ENCODE measurements at places on chromosomes 16 and 17.

DNA sequence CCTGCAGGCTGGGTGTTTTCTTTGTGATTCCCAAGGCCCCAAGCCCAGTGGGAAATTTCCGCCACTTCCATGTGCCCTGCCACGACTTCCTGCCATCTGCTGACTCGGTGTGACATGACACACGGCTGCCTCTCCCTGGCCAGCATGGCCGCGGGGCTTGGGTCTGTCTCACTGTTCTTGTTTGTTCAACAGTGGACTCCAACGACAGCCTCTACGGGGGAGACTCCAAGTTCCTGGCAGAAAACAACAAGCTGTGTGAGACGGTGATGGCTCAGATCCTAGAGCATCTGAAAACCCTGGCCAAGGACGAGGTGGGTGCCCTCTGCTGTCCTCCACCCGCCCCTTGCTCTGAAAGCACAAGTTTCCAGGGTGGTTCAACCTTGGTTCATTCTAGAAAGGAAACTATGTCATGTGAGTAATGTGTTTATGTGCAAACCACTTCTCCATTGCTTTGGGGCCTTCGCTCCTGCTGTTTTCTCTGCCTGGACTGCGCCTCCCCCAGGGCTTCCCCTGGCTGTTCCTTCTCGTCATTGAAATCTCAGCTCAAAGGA, 26.8 kb downstream of the KNOP1 start:
- DNase-seq = peak; percentile 27

GRCh38 chr16:55552621-55553020, 13.9 kb upstream of the CAPNS2 start:
- DNase-seq = no peak

DNA sequence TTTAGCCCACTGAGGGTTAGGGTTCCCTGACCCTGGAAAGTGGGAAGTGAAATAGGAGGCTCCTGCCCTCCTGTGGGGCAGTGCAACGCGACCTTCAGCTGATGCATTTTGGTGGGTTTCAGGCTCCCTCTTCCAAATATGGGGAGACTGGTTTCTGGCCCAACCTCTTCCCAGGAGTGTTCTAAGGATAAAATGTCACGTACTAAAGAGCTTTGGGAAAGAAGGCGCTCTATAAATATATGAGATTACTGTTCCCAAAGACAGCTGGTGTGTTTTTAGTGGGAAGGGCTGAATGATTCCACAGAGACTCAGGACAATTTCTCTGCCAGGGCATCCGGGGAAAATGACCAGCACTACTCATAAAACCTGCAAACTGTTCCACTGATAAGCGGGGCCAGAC, 9.8 kb downstream of the SLC35B1 start:
- no peak for DNase-seq

DNA sequence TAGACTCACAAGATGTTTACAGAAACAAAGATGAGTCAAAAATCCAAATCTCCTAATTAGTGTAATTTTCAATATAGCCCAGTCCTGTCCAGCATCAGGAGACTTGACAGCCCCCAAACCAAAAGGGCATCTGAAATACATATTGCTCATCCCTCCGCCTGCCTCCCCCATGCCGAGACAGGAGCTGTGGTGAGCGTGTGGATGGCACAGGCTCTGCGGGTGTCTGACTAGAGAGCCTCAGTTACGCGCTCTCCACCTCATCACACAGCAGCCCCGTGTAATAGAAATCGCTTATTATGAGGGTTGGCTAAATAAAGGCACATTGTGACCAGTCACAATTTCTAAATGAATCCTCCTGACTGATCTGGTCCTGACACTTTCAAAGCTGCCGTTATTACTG, 43.1 kb upstream of the CBLN1 start:
- no peak for DNase-seq

- DNase-seq = no peak
These were observed 45.1 kb downstream of the SOX9 start for GRCh38 chr17:72165867-72166439.

- DNase-seq = no peak
These were observed 16.9 kb downstream of the COX10 start for GRCh38 chr17:14086189-14086588.

DNA sequence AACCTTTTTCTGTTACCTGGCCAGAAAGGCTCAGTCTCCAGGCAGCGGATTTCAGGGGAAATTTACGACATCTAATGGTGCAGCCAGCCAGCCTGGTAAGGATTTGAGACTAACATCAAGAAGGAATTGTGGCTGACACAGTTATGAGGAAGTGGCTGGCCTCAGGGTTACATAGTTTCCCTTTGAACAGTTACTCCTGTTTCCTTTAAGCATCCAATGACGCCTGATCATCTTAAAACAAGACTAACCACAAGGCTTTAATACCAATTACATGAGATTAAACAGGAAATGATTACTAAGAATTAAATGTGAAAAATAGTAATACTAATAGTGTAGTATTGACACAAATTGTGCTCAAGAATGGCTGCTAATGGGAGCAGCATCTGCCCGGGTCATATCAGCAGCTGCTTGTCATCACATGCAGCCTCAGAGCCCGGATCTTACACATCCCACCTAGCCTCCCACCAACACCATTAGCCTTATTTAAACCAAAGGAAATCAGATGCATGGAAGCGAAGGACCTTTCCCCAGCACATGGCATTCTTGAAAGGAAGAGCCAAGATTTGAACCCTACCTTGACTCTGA, 431.8 kb downstream of the PMP22 start:
- no peak for DNase-seq

DNA sequence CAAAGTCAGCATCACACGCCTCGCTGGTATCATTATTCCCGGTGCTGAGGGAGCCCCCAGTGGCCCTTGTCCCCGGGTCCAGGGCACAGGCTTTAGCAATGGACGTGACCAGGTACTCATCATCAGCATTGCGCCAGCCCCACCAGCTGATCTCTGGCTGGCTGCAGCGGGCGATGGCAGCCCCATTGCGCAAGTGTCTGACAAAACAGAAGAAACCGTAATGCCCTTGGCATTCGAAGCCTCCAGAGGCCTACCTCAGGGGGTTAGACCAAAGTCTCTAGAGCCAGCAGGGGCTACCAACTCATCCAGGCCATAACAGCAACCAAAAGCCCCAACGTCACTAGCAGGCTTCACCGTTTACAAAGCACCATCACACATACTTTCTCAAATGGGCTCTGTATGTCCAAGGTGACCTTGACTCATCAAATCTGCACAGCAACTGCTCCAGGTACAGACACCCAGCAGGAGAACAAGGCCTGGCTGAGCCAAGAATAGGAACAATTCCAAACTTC, 7.3 kb downstream of the MTMR4 start:
- DNase-seq = no peak

DNA sequence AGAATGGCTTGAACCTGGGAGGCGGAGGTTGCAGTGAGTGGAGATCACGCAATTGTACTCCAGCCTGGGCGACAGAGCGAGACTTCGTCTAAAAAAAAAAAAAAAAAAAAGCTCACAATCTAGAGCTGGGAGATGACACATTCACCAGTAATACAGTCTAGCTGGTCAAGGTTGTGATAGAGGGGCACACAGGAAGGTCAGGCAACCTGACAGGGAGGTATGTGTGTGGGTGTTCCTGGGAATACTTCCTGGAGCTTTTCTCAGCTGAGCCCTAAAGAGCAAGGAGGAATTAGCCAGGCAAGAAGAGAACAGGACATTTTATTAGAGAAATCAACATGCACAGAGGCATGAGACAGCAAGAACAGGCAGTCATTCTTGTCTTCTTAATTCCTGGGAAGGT, 216.7 kb downstream of the SHISA9 start:
- DNase-seq = no peak

DNA sequence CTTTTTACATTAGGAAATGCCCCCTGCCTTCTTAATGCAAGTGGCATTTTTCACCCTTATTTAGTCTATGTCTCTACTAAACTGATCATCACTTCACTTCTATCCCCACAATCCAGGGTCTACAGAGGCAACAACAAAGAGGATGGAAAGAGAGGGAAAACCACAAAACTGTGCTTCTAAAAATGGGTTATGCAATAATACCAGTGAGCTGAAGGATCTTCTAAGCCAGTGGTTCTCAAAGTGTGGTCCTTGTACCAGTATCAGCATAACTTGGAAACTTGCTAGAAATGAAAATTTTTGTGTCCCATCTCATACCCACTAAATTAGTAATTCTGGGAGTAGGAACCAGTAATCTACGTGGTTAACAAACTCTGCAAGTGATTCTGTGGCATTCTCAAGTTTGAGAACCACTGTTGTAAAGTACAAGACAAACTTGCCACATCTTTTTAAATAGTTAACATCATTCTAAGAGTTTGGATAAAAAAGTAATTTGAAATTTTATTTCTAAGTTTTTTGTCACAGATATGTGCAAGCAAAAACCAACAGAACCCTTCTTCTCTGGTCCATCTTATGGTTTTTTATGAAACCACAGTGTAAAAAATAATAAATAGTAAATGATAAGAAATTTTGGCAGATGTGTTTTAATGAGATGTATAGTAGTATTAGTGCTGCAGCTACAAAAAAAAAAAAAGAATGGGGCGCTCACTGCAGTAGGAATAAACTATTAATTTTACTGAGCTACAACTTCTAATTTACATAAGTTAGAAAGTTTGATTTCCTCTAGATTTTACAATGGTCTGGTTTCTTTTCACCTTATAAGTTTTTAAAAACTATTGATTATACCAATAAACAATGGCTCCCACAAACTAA, 16.2 kb downstream of the CDC27 start:
- no peak for DNase-seq

- no peak for DNase-seq
These were observed 4.1 kb downstream of the CD2BP2 start for GRCh38 chr16:30351001-30351441.

- DNase-seq = no peak
These were observed 7.0 kb upstream of the TMIGD1 start for GRCh38 chr17:30340801-30341356.

DNA sequence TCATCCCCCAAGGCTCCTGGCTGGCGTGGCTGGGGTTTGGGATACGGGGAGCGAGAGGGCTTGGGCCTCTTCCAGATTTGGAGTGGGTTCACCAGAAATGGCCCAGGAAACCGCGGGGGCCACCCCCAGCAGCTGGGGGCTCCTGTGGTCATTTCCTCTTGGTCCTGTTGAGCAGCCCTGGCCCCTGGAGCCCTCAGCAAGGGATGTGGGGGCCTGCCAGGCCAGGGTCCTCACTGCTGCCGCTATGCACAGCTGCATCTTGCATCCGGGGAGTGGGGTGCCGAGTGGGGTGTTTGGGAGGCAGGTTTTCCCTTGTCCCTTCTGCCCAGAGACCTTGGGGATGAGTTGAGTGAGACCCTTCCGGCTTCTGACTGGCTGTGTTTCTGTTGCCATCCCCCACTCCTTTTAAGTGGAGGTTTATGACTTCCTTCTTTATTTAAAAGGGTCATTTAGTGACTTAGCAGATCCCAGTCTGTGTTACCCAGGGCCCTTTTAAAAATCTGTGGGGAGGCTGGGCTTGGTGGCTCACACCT, 319.8 kb downstream of the SEC14L1 start:
- no peak for DNase-seq

- DNase-seq = no peak
These were observed 35.9 kb downstream of the TBX4 start for GRCh38 chr17:61487989-61488595.

- DNase-seq = no peak
These were observed 191.1 kb downstream of the ZFHX3 start for GRCh38 chr16:72856797-72857196.

- DNase-seq = no peak
These were observed 10.3 kb upstream of the CORO1A start for GRCh38 chr16:30173054-30173453.

- DNase-seq = no peak
These were observed 18.9 kb downstream of the MMP15 start for GRCh38 chr16:58044266-58045019.

- DNase-seq = no peak
These were observed 90.4 kb upstream of the PLEKHM1 start for GRCh38 chr17:45580924-45581323.

DNA sequence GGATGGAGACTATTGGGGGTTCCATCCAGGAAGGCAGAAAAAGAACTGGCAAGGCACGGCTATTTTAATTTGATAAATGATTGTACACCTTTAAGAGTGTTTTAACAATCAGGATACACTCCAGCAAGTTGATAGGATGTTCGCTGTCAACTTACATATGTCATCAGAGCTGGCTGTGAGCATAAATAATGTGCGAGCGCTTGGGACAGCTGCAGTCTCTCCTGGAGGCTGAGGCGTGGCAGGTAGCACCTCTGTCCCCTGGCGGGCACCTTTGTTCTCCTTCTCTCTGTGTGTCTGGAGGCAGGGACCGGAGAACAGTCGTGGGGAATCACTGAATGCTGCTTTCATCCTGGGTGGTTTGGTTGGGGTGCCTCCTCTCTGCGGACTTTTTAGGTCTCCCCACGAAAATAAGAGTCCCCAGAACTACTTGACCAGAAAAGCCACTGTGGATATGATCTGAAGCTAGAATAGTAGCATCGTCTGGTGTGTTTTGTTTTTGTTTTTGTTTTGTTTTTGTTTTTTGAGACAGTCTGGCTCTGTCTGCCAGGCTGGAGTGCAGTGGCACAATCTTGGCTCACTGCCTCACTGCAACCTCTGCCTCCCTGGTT, 9.4 kb downstream of the BAHCC1 start:
- DNase-seq = no peak

GRCh38 chr16:50121721-50122445, 31.2 kb upstream of the TENT4B start:
- DNase-seq = no peak

GRCh38 chr16:30921748-30922419, 1.5 kb upstream of the FBXL19 start:
- DNase-seq = peak; percentile 41

DNA sequence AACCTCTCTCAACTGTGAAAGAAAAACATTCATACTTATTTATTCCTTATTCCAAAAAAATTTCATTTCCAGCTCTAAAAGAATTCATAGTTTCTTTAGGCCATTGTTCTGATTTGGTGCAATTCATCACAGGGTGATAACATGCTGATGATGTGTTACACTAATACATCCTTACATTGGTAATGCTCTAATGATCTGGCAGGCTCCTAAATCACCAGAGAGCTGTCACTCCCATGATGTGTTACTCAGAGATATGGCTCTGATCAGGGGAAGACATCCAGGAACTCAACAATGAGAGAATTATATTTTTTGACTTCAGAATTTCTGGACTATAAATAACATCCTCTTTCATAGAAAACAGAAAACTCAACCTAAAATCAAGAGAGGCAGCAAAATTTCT, 209.3 kb downstream of the CHD9NB start:
- DNase-seq = no peak

GRCh38 chr17:33745047-33745760, 452.1 kb upstream of the ASIC2 start:
- DNase-seq = no peak

- DNase-seq = no peak
These were observed 1.4 kb downstream of the SARM1 start for GRCh38 chr17:28372945-28373274.

DNA sequence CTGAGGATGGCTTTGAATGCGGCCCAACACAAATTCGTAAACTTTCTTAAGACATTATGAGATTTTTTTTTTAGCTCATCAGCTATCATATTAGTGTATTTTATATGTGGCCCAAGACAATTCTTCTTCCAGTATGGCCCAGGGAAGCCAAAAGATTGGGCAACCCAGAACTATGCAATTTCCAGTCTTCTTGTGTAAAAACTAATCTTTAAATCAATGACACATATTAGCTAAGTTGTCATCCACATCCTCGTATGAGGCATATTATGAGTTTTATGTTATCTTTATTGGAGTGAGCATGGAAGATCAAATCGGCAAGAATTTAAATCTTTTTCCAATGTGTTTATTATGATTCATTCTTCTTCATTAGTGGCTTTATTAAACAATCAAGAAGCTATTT, 198.6 kb upstream of the HSBP1 start:
- DNase-seq = no peak

- DNase-seq = no peak
These were observed 34.4 kb downstream of the GDPD1 start for GRCh38 chr17:59254742-59255141.

All from cerebellar nuclear complex (tissue), 1 donor.